ENCODE measurements at places on chromosomes 7 and 10. TPM values are rescaled to one million over a fixed set of nuclear protein-coding genes. Genes with fewer than 3 reads are reported as not detected.

DNA sequence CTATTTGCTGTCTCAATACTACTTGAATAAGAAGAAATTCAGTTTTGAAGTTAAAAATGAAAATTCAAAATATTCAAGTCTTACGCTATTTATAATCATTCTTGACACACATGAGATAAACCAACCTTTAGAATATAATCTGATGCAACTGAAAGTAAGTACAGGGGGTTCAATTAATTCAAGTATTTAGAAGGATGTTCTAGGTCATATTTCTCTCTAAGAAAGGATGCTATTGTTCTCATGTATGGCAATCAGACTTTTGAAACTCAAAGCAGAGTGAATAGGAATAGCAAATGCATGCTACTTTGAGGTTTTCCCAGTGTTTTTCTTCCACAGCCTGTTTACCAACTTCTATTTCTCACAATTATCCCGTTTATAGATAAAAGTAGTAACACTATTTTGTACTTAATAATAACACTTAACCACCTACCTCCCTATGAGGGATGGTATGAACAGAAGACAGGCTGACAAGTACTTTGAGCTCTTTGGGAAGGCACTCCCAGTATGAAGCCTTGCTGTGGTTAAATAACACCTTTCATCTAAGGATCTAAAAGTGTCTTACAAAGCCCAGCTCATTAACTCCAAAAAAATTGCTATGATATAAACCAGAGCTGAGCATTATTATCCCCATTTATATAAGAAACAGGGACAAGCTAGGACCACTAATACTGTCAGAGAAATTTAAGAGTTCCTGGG is 18.0 kb upstream of the SPOCK2 start:
- DNase-seq, result no peak

DNA sequence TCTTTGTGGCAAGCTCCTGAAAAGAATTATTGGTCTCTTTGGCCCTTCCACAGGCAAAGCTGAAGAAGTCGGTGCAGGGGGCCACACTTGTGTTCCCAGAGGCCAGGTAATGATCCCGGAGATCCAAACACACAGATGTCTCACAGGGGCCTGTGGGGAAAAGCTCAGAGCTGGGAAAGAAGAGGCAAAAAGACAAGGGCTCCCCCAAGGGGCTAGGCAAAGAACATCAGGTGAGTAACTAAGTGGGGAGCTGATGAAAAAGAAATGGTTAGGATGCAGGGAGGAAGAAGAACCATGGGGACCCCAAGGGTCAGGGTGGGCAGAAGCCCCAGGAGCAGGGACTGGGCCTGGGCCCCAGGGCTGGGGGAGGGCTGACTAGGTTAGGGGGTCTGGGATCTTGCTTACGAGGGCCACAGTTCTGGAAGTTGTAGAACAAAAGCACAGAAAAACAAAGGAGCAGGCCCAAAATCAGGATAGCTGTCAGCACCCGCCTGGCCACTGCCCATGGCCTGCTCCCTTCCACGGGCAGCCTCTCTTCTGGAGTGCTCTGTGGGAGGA is 1.1 kb downstream of the KEL start:
- no peak for DNase-seq

- no peak for DNase-seq
Measured at GRCh38 chr7:141073641-141074161, at the start of gene TMEM178B. TMEM178B (plus strand) TSS chr7:141074064.

- DNase-seq, result no peak
Measured at GRCh38 chr10:43192884-43193283, 54.6 kb downstream of the CSGALNACT2 start.

DNA sequence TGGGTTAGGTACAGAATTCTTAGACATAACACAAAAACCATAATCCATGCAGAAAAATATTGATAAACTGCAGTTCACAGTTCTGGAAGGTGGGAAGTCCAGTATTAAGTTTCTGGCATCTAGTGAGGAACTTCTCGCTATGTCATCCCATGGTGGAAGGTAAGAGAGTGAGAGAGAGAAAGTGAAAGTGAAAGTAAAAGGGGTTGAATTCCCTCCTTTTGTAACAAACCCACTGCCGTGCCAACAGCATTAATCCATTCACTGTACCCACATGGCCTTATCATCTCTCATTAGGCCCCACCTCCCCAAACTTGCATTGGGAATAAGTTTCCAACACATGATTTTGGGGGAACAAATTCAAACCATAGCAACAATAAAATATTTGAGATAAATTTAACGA is 17.1 kb downstream of the ZNF485 start:
- DNase-seq, result no peak

- no peak for DNase-seq
Measured at GRCh38 chr7:149821191-149822148, 16.7 kb upstream of the ZNF862 start.

- no peak for DNase-seq
Measured at GRCh38 chr10:25382029-25382810, 207.4 kb downstream of the GPR158 start.

DNA sequence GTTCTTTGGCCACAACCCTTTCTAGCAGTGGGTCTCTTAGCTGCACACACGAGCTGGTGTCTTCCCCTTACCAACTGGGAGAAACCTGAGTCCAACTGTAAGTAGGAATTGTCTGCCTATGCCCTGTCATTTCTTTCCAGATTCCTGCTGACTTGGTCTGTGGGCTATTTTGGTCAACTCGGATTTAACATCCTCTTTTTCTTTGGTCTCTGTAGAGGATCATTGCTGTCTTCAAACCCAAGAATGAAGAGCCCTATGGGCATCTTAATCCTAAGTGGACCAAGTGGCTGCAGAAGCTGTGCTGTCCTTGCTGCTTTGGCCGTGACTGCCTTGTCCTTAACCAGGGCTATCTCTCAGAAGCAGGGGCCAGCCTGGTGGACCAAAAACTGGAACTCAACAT is 10.3 kb downstream of the PI4K2A start:
- no peak for DNase-seq

DNA sequence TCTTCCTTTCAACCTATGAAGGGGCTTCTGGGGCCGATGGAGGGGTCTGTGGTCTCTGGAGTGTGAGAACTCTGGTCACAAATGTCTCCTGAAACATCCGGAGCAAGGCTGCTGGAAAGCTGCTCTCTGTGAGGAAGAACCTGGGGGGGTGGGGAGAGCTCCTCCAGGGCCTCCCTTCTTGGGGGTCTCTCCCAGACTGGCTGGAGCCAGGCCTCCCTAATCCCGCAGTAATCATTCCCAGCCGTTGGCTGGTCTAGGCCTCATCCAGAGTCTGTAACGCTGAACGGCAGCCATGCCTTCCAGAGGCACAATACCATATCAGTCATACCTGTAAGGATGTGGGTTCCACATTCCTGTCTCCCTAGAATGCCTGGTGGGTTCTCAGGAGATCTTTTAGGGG is 4.4 kb upstream of the LZTS2 start:
- DNase-seq, result no peak

- no peak for DNase-seq
Measured at GRCh38 chr7:32941181-32941580, 16.1 kb upstream of the FKBP9 start.

- DNase-seq, result no peak
Measured at GRCh38 chr7:47896809-47897423, 51.4 kb downstream of the PKD1L1 start.

DNA sequence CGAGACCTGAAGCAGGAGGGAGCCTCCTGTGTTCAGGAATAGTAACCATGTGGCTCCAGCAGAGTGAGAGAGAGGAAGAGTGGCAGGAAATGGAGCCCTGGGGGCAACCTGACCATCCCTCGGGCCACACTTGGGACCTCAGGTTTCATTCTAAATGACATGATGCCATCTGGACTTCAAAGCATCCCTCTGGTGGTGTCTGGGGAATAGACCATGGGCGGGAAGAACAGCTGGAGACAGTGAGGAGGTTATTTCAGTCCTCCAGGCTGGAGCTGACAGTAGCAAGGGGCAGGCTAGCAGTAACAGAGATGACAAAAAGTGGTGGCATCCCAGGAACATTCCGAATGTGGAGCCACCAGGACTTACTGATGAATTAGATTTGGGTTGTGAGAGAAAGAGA is 44.8 kb downstream of the AKR1B1 start:
- DNase-seq, result no peak

- no peak for DNase-seq
Measured at GRCh38 chr7:21548491-21548890, 5.7 kb downstream of the DNAH11 start.

- DNase-seq, result no peak
Measured at GRCh38 chr7:135938563-135938962, 38.6 kb downstream of the MTPN start.

GRCh38 chr7:130990178-130990832 is 256.3 kb upstream of the KLF14 start:
- DNase-seq, result no peak

GRCh38 chr7:100825751-100826513 is 1.4 kb downstream of the EPHB4 start:
- DNase-seq, result no peak

GRCh38 chr7:150336746-150337145 is 4.7 kb downstream of the RARRES2 start:
- DNase-seq, result no peak

- no peak for DNase-seq
Measured at GRCh38 chr7:30145426-30145970, 10.7 kb downstream of the MTURN start.

- DNase-seq, result peak; percentile 99
Measured at GRCh38 chr10:110919349-110919931, at the start of gene SHOC2. SHOC2 (plus strand) TSS chr10:110919604; CDS start chr10:110964359, 44,755 bp downstream.

DNA sequence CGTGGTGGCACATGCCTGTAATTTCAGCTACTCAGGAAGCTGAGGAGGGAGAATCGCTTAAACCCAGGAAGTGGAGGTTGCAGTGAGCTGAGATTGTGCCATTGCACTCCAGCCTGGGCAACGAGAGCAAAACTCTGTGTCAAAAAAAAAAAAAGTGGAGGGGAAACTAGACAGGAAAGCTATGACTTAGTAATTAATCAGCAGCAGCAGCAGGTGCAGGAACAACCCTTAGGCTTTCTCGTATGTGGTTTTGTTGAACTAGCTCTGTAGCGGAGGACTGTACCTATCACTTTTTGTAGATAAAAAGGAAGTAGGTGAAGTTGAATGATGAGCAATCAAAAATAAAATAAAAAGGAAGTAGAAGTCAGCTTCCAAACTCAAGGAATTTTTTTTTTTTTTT is 76.9 kb upstream of the KMT2C start:
- no peak for DNase-seq

DNA sequence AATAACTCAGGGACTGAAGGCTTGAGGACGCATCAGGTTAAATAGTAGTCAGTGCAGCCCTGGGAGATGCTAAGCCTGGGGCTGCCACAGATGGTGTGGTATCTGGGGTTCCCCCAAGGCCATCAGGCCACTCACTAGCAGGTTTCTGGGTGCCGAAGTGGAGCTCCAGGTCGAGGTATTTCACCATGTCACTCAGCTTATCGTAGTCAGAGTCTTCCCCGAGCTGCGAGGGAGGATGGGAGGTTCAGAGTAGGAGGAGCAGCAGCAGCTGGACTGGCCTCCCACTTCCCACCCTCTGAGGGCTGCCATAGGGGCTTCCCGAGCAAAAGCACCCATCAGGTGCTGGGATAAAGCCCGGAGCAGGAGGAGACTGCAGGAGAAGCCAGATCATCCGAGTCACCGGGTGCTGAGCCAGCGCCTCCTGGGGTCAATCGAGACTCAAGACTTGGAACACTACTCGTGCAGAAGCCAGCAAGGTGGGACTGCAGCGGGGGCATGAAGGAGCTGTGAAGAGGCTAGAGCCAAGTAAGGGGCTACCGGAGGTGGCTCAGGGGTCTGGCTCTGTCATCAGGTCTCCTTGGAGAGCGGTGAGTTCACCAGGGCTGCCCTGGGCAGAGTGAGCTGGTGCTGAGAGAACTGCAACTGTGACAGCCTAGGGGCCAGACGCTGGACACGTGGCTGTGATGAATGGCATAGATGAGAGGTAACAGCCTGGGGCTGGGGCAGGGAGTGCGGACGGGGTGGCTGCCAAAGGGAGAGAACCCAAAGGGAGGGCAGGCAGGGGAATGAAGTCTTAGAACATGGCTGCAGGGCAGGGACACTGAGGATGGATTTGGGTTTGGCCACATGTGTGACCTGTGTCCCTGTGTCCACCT is 45.3 kb downstream of the GRID2IP start:
- DNase-seq, result no peak

- no peak for DNase-seq
Measured at GRCh38 chr7:26965724-26966123, 101.3 kb upstream of the SKAP2 start.

- no peak for DNase-seq
Measured at GRCh38 chr7:112398534-112398933, 51.7 kb upstream of the IFRD1 start.

DNA sequence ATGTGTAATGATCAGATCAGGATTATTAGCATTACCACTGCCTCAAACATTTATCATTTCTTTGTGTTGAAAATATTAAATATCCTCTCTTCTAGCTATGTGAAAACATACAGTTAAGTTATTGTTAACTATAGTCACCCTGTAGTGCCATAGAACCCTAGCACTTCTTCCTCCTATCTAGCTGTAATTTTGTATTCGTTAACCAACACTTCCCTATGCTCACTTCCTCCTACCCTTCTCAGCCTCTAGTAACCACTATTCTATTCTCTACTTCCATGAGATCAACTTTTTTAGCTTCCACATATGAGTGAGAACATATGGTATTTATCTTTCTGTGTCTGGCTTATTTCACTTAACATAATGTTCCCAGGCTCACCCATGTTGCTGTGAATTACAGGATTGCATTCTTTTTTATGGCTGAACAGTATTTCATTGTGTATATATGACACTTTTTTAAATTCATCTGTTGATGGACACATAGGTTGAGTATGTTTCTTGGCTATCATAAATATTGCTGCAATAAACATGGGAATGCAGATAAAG is 132.7 kb upstream of the RHOBTB1 start:
- no peak for DNase-seq

DNA sequence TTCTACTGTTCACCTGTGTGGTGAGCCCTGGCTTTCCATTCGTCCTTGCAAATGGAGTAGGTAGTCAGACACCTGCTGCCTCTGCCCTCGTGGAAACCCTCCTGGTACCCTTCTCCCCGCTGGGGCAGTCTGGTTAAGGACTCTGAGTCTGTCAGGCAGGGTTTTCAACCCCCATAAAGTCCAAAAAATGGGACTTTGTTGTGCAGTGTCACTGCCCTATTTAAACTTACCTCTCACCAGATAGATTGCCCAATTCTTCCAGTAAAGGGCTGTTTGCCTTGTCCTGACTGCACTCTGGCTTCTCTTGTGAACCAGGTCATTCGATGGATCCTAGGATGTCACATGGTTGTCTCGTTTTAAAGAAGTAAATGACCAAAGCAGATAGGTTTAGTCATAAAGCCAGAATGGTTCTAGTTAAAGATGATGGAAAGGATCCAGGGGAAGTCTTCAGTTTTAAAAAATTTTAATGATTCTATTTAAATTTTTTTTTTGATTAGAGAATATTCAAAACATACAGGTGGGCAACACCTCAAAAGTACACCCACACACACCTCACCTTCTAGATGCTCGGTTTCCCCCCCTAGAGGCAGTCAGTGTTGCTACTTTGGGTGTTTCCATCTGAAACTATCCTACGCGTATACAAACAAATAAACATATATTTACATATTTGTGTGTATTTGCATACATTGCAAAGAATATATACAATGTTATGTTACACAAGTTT is 22.0 kb downstream of the TMEM176B start:
- no peak for DNase-seq

The HK1 gene
- total RNA-seq, result 313 TPM

The OPN4 gene
- 0.89 TPM for total RNA-seq

The SP8 gene
- total RNA-seq, result not detected

The SPAG6 gene
- not detected for total RNA-seq

The BMS1 gene
- total RNA-seq, result 11.9 TPM

The DNAJC30 gene
- total RNA-seq, result 16.9 TPM

The C7orf33 gene
- total RNA-seq, result not detected

The EEPD1 gene
- total RNA-seq, result 4.4 TPM

The TLX1 gene
- total RNA-seq, result 1.2 TPM

The SH2B2 gene
- total RNA-seq, result 0.49 TPM
